Spinal cord (tissue), 10 donors: ENCODE measurements at places on chromosomes 7 and 10. TPM values are rescaled to one million over a fixed set of nuclear protein-coding genes. Genes with fewer than 3 reads are reported as not detected.

- DNase-seq = no peak
These were observed 43.5 kb downstream of the TLL2 start for GRCh38 chr10:96470116-96470743.

DNA sequence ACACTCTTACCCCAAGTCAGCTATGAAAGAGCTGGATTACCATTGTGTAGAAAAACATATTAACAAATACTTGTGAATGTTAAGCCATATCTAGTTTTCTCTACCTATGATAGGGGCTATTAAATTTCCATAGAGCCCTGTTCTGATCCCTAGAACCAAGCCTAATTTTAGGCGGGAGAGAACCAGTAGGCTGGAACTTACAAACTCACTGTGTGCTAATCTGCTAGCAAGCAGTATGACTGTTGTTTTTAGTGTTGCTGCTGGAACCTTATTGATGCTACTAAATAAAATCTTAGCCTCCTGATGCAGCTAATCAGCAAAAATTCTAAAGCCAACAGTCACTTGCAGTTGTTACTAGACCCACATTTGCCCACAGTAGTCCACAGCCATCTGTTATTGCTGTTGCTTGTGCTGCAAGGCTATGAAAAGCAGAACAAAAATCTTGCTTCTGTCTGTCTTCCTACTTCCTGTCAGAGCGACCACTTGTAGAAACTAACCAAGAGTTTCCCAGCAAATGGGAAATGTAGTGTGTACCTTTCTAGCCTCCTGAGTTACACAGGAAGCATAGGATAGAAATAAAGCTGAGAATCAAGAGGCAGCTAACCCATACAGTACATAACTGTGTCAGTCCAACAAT, 368.4 kb downstream of the ARL4A start:
- no peak for DNase-seq

DNA sequence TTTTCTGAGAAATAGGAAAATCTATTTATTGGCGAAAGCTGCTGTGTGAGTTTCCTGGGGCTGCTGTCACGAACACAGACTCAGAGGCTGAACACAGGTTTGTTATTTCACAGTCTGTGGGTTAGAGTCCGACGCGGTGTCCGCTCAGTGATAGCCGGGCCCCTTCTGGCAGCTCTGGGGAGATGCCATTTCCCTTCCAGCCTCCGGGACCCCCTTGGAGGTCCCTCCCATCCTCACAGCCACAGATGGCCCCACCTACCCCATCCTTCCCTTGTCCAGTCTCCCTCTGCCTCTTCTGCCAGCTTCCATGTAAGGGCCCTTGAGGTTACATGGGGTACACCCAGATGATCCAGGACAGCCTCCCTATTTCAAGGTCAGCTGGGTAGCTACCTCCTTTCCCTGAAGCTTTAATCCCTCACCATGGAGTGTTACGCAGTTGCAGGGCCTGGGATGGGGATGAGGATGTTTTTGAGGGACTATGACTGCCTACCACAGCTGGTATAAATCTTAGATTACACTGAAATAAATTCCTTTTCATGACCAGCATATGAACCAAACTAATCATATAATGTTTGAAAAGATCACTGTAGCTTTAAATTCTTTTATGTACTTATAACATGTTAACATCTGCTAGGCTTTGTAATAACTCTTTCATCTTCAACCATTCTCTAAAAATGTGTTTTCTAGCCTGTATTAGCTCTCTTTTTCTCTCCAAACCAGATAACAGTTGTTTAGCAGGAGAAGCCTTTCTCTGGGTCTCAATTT, 98.5 kb downstream of the WDR37 start:
- no peak for DNase-seq

- DNase-seq = no peak
These were observed 59.8 kb upstream of the WDR11 start for GRCh38 chr10:120791316-120791715.

Gene PTPN20
- polyA plus RNA-seq = 11.2 TPM
